ENCODE measurements at places on chromosomes 11 and 22.

- no peak for DNase-seq
Observed at GRCh38 chr11:64644647-64645275, 53.7 kb downstream of the SLC22A12 start.

- no peak for DNase-seq
Observed at GRCh38 chr22:26143806-26144325, 25.4 kb upstream of the SEZ6L start.

DNA sequence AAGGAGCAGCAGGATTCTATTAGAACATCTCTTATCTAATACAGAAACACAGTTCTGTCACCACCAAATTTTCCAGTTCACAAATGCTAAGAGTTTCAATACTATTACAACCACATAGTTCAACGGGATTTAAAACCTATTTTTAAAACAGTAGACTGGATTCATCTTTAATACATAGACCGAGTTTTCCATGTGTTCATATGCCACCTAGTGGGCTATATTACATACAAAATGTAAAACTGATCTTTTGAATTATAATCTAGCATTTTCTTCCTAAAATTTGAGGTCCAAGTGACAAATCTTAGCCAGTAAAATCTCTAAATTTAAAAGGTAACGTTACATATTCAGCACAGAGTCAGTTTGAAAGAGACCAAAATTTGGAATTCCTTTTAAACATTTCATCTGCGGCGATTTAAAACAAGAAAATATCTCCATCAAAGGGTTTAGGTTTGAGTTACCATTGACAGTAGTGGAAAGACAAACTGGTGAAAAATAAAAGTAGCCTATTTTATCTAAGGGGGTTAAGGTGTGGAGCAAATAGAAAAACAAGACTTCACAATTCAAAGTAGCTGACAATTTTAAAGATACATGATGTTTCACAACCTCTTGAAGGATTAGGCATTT, 269.3 kb upstream of the MPPED2 start:
- no peak for DNase-seq

- DNase-seq, result no peak
Observed at GRCh38 chr11:57155400-57155799, 26.4 kb upstream of the LRRC55 start.

DNA sequence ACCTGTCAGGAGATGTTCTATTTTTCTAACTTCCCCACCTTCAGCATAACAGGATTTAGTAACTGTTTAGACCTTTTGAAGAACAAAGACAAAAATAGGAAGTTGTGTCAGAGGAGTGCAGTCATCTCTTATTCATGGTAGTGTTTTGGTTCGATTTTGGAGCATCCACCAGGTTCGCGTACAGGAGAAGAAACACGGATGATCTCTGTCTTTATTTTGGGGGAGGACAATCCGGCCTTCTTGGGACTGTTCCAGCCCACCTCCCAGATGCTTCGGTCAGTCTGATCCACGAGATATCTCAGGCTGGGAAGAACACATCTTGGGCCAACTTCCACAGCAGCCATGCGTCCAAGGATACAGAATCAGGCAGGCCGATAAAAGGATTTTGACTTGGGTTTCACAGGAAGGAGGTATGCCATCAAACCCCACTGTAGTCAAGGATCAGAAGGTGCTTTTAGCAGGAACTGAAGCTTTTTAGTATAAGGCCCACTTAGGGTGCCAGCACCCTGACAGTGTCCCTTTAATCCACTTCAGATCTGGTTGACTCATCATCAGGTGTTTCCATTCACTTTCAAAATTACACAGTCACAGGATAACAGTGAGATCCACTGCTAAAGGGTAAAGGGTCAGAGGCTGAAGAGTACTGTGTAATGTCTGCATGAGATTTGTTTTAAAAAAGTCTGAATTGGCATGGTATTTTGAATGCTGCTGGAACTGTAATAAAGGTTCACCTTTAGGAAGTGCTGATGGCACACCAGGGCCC, 16.5 kb downstream of the PATZ1 start:
- peak; percentile 37 for DNase-seq

DNA sequence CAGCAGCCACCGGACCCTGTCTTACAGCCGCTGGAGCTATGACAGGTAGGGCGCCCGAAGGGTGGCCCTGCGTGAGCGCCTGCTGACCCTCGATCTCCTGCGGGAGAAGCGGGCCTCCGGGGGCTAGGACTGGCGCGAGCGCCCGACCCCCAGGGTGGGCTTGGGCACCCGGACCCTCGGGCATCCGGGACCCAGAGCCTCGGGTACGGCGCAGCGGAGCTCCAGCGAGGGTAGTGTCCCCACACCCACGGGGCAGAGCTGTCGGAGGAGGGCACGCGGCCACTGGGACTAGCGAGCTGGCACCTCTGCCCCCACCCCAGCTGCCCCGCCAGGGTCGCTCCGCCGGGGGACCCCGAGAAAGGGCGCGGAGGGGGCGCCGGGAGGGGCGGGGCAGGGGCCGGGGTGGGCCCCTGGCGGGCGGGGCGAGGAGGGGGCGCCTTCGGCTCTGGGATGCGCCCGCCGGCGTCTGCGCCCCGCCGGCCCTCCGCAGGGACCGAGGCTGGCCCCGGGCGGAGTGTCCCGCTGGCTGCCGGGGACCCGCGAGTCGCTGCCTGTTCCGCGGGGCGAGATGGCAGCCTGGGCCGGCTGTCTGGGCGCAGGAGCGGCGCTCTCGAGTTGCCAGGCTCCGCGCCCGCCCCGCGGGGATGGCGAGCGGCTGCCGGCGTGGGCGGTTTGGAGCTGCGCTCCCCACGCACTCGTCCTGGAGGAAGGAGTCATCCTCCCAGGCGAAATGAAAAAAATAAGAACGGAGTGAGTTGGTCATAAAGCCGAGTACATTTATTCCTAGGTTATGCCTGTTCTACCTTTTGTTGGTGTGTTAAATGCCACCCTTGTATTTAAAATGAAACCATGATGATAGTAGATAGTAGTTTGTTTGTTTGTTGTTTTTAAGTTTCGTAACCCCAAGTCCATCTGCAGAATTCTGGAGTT, 32.4 kb downstream of the EIF3F start:
- peak; percentile 78 for DNase-seq

- no peak for DNase-seq
Observed at GRCh38 chr11:118902336-118903203, 18.9 kb downstream of the CXCR5 start.
